ENCODE measurements at places on chromosomes 3 and 15. TPM values are rescaled to one million over a fixed set of nuclear protein-coding genes. Genes with fewer than 3 reads are reported as not detected.

DNA sequence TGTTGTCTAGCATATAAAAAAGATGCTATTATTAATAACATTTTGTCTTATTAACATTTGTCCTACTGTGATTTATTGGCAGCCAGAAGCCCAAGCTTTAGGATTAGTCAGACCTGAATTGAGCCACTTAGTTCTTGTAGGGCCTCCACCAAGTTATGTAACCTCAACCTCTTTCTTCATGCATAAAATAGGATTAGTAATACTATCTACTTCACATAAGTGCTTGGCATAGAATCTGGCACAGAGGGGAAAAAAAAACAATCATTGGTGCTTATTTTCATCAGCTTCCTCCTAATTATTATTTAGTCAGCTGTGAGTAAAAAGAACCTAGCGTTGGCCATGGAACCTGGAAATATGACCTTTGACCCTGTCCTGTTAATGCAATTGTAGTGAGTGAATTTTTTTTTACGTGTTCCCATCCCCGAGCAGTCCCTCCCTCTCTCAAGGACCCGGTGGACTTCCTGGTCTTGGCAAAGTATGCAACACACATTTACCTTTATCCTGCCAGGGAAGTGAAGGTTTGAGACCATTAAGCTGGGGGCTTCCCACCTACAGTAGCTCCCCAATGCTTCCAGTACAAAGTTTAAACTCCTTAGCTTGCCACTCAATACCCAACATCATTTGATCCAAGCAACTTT, 136.8 kb downstream of the FHIT start:
- no peak for DNase-seq
- H3K4me3 ChIP-seq = no peak overlapping the region
- no peaks in the 10 kb centered on the region for H3K27me3 ChIP-seq
- H3K36me3 ChIP-seq = no peaks in the 10 kb centered on the region

GRCh38 chr3:13452490-13453335, 27.4 kb upstream of the HDAC11 start:
- peaks cover 26% of the 10 kb centered on the region for H3K4me1 ChIP-seq
- peak overlapping the region; percentile 90 for H3K27ac ChIP-seq

The DRD3 gene
- not detected for total RNA-seq

DNA sequence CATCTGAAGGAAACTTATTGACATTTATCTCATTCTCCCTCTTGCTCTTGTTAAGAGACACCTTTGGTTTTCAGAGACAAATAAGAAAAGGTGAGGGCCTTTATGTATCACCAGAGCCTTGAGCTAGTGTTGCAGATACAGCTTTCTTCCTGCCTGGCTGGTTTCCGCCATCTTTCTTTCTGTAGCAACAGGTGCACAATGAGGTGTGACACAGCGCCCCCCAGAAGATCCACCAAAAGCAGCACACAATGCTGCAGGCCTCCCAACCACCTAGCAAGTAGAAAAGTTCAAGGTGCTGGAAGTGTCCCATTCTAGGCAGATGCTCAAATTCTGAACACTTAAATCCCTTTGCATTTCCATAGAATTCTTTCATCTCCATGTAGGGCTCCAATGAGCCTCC, 106.6 kb downstream of the FOXP1 start:
- H3K36me3 ChIP-seq = peaks cover 32% of the 10 kb centered on the region
- H3K4me3 ChIP-seq = no peak overlapping the region
- peaks cover 36% of the 10 kb centered on the region for H3K4me1 ChIP-seq
- H3K27me3 ChIP-seq = no peaks in the 10 kb centered on the region
- no peak for DNase-seq

- no peaks in the 10 kb centered on the region for H3K27me3 ChIP-seq
- DNase-seq = no peak
- H3K4me3 ChIP-seq = no peak overlapping the region
- H3K36me3 ChIP-seq = peaks cover 4% of the 10 kb centered on the region
- H3K4me1 ChIP-seq = peaks cover 10% of the 10 kb centered on the region
These were observed 2.6 kb upstream of the IL20RB start for GRCh38 chr3:136954980-136955780.

DNA sequence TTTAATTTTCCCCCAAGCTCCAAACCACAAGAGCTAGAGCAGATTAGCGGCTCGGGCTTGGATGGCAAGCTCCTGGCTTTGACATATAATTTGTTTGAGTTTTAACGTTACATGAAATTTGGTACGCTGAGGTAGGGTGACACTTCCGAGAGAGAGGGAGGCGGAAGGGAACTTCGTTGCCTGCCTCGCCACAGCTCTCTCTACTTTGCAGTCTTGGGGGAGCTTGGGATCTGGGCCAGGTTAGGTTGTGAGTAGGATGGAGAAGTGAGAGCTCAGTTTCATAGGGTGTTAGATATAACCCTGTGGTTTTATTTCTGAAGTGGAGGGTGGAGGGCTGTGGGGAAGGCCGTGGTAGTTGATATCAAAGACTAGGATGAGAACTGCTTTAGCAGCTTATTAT, 39.7 kb downstream of the LRTM1 start:
- no peak overlapping the region for H3K27ac ChIP-seq
- no peak overlapping the region for H3K4me3 ChIP-seq
- H3K27me3 ChIP-seq = peaks cover 1% of the 10 kb centered on the region
- DNase-seq = no peak
- no peaks in the 10 kb centered on the region for H3K4me1 ChIP-seq
- no peaks in the 10 kb centered on the region for H3K36me3 ChIP-seq

DNA sequence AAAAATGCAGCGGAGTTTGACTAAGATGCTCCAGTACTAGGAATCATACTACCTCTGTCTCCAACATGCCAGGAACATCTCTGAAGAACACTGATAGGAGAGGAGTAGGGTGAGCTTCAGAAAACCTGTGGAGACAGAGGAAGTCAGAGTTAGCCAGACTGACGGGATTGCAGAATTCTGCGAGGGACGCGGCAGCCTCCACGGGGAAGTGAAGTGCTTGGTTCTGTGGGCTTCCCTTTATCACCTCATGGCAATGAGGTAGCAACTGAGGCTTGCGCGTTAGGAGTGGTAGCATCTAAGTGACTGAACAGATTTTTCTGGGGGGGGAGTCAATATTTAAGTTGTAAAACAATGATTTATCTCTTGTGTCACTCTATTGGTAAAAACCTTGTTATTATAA, 226.3 kb downstream of the MCTP2 start:
- H3K4me3 ChIP-seq = no peak overlapping the region
- H3K36me3 ChIP-seq = peaks cover 6% of the 10 kb centered on the region
- H3K27me3 ChIP-seq = no peaks in the 10 kb centered on the region
- H3K27ac ChIP-seq = no peak overlapping the region
- no peaks in the 10 kb centered on the region for H3K4me1 ChIP-seq

DNA sequence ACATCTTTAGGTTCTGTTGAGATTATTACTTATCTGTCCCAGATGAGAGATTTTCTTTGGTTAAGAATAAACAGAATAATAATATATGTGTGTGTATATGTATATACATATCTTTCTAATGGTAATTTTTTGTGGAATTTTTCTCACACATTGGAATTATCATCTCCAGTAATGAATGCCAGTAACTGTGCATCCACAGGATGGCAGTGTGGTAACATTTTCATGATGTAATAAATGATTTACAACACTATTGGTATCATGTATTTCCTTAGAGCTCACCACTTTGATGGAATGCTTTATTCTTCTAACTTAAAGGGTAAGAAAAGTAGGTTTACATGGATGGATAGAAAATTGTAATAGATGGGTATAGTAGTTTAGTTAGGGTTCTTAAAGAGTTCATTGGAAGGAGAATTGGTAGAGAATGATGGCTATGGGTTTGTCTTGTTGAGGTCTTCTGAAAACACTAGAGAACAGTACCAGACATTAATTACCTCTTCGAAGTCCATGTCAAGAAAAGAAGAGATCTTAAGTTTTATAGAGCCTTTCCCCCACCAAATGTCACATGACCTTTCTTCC, 78.1 kb downstream of the STT3B start:
- peaks cover 71% of the 10 kb centered on the region for H3K36me3 ChIP-seq
- no peak overlapping the region for H3K4me3 ChIP-seq
